ENCODE measurements at places on chromosomes 16 and 17. TPM values are rescaled to one million over a fixed set of nuclear protein-coding genes. Genes with fewer than 3 reads are reported as not detected.

GRCh38 chr17:29760279-29761039 is 137.7 kb upstream of the CORO6 start:
- no peak for DNase-seq

DNA sequence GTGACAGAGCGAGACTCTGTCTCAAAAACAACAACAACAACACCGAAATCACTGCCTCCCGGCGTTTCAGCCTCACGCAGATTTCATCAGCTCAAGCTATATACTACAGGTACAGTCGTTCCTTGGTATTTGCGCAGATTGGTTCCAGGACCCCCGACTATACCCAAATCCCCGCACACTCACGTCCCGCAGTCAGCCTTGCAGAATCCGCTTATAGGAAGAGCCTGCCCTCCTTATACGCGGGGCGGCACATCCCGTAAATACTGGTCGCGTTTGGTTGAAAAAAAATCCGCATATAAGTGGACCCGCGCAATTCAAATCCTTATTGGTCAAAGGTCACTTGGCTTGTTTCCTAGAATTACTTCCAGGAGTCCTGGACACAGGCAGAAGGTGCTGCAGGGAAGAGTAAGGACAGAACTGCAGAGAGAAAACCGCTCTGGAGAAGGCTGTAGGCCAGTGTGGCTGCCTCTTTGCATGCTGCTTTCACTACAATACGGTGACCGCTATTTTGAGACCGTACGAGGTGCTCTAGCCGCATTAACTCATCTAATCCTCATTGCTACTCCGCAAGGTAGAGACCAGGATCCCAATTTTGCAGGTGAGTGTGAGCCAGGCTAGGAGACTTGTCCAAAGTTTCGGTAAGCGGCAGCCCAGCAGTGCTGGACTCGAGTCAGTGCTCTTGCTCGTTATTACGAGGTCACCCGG is 718 bp downstream of the NDUFAB1 start:
- no peak for DNase-seq

DNA sequence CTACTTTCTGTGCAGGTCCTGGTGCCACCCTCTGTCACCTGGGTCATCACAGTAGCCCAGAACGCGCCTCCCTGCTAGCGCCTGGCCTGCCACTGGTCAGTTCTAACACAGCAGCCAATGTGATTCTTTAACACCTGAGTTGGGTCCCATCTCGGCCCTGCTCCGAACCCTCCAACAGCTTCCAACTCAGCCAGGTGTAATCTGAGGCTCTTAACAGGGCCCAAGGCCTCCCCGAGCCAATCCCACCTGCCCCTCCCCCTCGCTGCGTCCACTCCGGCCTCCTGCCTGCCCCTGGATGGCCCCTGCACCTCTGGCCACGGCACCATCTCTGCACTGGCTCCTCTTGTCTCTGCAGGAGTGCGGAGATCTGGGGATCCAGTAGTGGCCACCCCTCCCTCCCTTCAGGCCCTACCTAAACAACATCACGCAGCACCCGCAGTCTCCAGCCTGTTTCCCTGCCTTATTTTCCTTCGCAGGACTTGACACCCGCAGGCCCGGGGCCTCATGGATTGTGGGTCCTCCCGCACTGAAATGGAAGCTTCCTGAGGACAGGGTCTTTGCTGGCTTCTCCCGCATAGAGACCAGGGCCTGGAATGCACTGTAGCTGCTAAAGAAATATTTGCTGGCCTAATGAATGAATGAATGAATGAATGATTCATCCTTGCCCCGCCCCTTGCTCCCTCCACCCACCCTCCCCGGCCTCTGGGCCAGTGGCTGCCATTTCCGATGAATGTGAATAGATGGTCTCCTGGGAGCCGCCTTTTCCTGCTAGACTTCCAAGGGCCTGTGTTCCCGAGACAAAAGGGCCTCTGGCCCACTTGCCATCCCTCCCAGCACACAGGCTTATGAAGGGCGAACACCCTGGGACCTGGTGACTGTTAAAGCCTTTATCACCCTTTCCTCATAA is 174.8 kb upstream of the FOXF1 start:
- no peak for DNase-seq

DNA sequence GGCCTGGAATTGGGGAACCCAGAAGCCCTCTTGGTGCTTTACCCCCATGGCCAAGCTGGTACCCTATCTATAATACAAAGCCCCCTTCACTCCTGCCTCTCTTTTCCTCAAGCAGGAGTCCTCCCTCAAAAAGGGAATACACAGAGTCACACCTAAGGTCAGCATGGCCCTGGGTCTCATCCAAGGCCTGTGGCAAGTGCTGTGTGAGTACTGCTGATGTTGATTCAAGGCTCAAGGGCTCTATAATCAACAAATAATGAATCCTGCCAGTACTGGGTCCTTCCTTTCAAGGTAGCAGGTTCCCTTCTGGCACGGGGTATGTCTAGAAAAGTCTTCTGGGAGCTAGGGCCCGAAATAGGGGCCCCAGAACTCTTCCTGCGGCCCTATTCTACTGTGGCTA is 187.3 kb downstream of the CYB561 start:
- DNase-seq, result no peak

- DNase-seq, result no peak
These were observed 109.3 kb upstream of the CHMP6 start for GRCh38 chr17:80882323-80882722.

- peak; percentile 38 for DNase-seq
These were observed 15.8 kb downstream of the TMEM98 start for GRCh38 chr17:32943647-32944191.

GRCh38 chr16:58501242-58502131 is 1.5 kb downstream of the NDRG4 start:
- no peak for DNase-seq

GRCh38 chr16:70345840-70346239 is 863 bp upstream of the DDX19A start:
- DNase-seq, result no peak

GRCh38 chr17:59001158-59001814 is 105.4 kb downstream of the TRIM37 start:
- DNase-seq, result no peak

DNA sequence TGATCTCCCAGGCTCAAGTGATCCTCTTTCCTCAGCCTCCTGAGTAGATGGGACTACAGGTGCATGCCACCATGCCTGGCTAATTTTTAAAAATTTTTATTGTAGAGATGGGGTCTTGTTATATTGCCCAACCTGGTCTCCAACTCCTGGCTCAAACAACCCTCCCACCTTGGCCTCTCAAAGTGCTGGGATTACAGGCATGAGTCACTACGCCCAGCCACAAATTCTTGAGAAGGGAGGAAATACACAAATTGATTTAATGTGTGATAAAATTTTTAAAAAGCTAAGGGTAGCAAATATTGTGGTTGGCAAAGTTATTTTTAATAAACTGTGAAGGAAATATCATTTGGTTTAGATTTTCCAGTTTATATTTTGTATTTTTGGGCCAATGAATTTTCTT is 9.6 kb downstream of the ITGAD start:
- no peak for DNase-seq

GRCh38 chr16:64702415-64702814 is 419.4 kb downstream of the CDH11 start:
- no peak for DNase-seq

DNA sequence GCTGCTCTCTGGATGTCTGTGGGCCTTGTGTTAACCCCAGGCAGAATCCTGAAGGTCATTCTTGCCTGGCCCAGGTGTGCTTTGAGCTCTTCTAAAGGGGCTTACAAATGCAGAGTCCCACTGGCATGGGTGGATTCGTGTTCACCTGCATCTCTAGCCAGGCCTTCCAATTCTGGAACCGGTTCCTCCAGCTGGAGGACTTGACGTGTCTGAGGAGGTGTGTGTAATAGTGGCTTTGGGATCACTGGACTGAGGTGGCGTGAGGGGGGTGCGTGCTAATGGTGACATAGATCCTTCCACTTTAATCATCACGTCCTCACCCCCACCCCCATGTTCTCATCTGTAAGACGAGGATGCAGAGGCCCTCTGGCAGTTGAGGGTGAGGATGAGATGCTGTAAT is 4.8 kb downstream of the GSE1 start:
- no peak for DNase-seq

DNA sequence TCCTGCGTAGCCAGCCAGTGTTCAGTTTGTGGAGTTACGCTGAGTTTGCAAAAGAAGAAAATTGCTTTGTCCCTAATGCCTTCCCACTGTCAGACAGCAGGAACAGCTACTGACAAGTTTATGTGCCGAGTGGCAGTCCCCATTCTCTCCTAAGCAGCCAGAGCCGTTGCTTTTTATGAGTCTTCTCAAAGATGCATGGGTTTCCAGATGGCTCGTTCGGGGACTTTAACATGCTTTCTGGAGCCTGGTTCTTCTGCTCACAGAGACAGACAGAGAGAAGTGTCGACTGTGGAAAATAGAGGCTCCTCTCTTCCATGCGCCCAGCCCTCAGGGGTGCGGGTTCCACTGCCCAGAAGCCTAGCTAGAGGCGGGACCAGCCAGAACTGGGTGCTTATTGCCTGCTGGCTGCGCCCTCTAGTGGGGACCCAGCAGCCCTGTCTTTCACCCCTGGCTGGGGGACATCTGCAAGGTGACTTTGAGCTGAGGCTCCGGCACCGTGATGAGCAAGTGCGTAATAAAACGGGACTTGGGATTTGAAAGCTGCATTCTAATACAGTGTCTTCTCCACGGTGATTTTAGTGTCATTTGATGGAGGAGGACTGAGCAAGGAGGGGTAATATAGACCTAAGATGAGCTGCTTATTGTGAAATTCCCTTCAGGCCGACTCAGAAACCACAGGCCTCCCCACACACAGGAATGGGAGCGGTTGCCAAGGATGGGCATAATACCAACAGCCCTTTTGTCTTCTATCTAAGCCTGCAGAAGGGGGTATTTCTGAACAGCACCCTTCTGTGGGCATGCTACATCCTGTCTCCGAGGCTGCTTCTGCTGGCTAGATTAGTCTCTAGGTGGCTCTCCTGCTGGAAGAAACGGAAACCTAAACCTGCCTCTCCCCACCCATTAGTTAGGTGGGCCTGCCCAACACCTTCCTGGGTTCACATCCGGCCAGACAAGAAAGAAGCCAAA is 73.1 kb downstream of the CCDC182 start:
- peak; percentile 34 for DNase-seq

GRCh38 chr16:65083164-65083857 is 38.6 kb downstream of the CDH11 start:
- DNase-seq, result no peak

DNA sequence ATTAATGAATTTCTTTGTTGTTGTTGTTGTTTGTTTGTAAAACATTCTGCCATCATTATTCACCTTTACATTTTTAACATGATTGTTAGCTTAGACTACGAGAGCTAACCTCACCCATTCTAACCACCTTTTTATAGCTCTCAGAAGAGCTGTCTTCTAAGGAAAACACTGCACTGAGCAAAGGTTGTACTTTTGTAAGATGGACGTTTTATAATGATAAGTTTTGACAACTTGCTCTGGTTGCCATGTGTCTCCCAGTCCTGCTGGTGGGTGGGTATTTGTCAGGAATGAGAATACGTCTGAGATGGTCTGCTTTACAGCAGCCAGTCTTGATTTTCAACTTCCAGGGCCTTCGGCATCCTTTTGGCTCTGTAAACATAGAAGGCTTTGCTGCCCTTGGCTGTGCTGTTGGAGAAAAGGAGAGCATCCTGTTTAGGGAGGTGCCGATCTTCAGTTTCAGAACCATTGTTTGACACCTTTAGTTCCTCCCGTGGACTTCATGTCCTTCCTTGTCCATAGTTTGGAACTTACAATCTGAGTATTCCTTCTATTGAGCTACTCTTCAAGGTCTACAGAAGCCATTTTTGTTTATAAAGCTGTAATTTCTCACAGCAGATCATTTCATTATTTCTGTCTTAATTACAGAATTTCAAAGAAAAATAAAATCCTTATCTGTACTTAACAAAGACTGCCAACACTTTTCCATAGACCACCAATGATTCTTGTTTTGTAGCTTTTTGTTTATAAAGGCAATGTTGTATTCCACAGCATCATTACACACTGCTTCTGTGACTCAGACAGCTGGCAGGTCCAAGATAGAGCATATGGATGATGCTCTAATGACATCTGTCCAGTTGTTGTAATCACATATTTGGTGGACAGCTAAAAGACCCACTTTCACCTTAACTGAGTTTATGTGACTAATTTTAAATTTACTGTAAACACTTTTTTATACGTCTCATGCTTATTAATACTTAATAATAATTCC is 270.1 kb upstream of the TBX2 start:
- DNase-seq, result no peak

GRCh38 chr16:16083421-16084156 is 134.2 kb downstream of the ABCC1 start:
- no peak for DNase-seq

- DNase-seq, result no peak
These were observed 1.6 kb upstream of the DOC2B start for GRCh38 chr17:183021-183420.

- no peak for DNase-seq
These were observed 481 bp downstream of the PDK2 start for GRCh38 chr17:50095626-50096037.

- no peak for DNase-seq
These were observed 83.7 kb downstream of the N4BP1 start for GRCh38 chr16:48526058-48526957.

GRCh38 chr16:8948831-8949230 is 14.9 kb downstream of the USP7 start:
- no peak for DNase-seq

DNA sequence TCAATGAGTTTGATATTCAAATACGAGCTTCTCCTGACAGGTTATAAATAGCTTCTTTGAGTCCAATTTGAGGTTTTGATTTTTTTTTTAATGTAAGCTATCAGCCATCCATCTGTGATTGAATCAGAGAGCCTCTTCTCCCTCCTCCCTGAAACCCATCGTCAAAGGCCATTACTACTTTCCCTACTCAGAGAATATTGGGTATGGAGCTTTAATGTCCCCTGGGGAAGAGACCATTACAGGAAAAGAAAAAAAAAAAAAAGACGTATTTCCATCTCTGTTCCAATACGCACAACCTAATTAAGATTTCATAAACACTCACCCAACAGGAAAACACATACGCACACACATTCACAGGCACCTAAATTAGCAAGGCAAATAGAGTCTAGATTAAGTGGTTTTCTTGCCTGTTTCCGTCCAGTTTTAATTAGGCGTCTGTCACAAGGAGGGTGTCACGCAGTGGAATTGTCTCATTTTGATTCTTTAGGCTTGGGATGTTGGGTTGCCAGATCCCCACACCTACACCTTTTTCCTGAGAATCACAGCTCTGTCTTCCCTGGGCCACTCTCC is 194.3 kb upstream of the RPL38 start:
- DNase-seq, result no peak

GRCh38 chr17:8375738-8376259 is 705 bp downstream of the KRABD2 start:
- DNase-seq, result no peak

- no peak for DNase-seq
These were observed 26.4 kb upstream of the ARL4D start for GRCh38 chr17:43372273-43372911.

Gene GRAPL
- polyA plus RNA-seq, result not detected

Gene CIAO2B
- 166 TPM for polyA plus RNA-seq

Gene CD300A
- not detected for polyA plus RNA-seq

Gene FSCN2
- polyA plus RNA-seq, result 0.26 TPM

Gene CASKIN1
- 0.02 TPM for polyA plus RNA-seq

Gene VTN
- polyA plus RNA-seq, result 0.53 TPM

Gene SMPD3
- polyA plus RNA-seq, result 0.01 TPM

Gene CDRT15L2
- not detected for polyA plus RNA-seq

Gene ZG16
- not detected for polyA plus RNA-seq

Gene GGA2
- polyA plus RNA-seq, result 42.5 TPM

Gene CORO1A
- polyA plus RNA-seq, result 4.2 TPM

Gene SMYD4
- 5.6 TPM for polyA plus RNA-seq

Gene HAGHL
- 4.2 TPM for polyA plus RNA-seq

Gene CA7
- not detected for polyA plus RNA-seq

Data from AG04450 (cell line).